ENCODE measurements at places on chromosomes 2 and 18. TPM values are rescaled to one million over a fixed set of nuclear protein-coding genes. Genes with fewer than 3 reads are reported as not detected.

- no peak for DNase-seq
These were observed 65.4 kb downstream of the XDH start for GRCh38 chr2:31349160-31349559.

DNA sequence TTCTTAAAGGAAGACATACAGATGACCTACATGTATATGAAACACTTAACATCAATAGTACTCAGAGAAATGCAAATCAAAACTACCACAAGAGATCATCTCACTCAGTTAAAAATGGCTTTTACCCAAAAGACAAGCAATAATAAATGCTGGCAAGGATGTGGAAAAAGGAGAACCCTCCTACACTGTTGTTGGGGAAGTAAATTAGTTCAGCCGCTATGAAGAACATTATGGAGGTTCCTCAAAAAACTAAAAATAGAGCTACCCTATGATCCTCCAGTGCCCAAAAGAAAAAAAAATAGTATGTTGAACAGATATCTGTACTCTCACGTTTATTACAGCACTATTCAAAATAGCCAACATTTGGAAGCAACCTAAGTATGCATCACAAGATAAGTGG lies 1579.4 kb upstream of the TMEFF2 start:
- DNase-seq: no peak

DNA sequence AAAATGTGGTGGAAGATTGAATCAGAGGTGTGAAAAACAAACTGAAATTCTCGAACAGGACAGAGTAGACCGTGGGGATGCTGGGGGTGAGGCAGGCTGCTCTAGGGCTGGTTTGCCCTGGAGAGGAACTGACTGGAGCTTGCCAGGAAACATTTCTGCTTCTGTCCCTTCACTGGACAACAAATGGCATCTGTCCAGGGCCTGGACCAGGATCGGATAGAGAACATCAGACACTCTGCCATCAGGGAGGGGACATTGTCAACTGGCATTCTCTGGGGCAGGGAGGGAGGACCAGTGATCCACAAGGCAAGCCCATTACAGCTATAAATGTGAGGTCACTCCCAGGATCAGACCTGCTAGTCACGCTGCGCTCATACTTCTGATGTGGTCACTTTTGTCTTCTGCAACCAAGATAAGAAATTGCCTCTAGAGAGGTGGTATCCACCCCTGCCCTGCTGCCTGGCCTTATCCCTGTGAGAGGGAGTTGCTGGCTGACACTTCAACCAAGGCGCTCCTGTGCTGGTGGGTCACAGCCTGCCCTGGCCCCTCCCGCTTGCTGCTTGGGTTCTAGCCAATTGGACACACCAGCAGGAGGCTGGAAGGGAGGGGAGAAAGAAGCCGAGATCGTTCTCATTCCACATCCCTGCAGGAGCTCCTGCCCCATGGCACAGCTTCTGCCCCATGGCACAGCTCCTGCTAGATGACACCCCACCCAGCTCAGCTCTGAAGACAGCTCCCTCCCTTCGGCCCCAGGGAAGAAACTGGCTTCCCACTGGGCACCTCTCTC lies 8.7 kb downstream of the NPPC start:
- no peak for DNase-seq

DNA sequence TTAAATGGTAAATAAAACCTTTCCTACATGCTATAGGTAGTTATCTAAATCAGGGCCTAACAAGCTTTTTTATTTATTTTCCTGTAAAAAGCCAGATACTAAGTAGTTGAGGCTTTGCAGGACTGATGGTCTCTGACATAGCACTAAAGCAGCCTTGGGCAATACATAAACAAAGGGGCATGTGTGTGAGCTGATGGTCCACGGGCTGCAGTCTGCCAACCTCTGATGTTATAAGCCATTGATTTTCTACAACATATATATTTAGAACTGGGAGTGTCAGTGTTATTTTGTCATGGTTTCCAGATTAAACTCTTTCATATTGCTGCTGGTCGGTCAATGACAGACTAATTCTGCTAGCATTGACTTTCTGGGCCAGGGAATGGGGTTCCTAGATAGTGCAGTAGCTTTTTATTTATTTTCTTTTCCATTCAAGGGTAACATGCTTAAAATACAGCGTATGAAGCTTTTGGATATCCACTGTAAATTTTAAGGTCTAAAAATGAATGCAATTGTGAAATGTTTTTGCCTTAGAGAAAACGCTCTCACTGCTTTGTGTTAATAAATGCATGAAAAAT lies 134.0 kb downstream of the NEDD4L start:
- no peak for DNase-seq

The EFEMP1 gene
- total RNA-seq: 42.3 TPM

Data from pancreas (tissue), 10 donors.